ENCODE measurements at places on chromosomes 1 and 21.

- DNase-seq: no peak
These were observed 4.6 kb upstream of the CTPS1 start for GRCh38 chr1:40974945-40975344.

GRCh38 chr1:153505576-153505975 lies 30.2 kb downstream of the S100A6 start:
- no peak for DNase-seq

- no peak for DNase-seq
These were observed 944 bp downstream of the PLPPR5 start for GRCh38 chr1:99003581-99004253.

GRCh38 chr1:216596281-216596862 lies 126.9 kb downstream of the ESRRG start:
- no peak for DNase-seq

DNA sequence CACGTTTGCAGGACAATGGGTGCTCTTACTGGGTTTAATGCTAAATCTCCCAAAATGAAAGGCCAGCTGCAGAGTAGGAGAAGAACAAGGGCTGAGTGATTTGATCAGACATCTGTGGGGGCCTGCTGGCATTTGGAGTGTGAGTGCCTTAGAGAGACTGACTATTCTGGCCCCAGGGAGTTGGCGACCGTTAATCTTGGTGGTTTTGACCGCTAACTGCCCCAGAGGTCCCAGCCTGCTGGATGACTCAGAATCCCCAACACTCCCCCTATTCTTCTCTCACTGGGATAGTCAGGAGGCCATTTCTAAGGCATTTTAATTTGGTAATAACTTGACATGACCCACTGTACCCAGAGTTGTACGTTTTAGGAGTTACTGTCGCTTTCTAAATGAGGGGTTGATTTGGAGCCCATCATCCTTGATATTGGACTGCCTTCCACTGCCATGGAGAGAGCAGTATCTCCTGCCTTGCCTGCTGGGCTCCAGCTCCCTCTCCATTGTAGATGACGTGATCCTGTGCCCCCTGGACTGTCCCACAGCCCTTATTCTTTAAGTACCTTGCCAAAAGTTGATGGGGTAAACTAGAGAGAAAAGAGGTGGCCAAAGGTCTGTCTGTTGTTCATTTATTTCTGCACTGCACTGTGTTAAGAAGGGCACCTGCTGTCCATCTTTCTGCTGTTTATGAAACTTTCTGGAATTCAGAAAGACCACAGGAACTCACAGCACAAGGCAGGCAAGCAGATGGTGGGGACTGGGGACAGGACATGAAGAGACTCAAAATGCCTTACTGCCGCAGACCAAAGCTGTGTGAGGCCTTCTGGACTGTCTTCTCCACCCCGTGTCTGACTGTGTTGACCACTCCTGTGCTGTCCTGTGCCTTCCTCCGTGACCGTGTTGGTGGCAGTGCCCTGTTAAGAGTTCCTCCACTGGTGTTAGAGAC lies 98.2 kb upstream of the ARTN start:
- DNase-seq: no peak

- no peak for DNase-seq
These were observed 1.3 kb upstream of the S100A3 start for GRCh38 chr1:153550398-153550758.

DNA sequence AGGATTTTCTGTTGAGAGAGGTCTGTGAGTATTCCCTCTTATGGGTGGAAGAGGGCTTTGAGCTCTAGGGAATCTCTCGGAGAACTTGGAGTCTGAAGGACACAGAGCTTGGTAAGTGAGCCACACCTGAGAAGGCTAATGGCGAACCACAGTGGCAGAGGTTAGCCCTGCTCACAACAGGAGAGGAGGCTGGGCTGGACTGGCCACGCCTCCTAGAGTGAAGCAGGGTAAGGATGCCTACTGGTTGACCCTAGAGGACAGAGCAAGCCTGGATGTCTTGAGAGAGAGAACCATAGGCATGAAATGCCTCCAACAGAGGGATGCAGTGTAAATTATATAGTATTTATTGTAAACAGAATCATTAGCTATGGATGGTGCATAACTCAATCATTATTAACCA lies 232.6 kb downstream of the PCP4 start:
- no peak for DNase-seq
